ENCODE measurements at places on chromosomes 1 and 21.

DNA sequence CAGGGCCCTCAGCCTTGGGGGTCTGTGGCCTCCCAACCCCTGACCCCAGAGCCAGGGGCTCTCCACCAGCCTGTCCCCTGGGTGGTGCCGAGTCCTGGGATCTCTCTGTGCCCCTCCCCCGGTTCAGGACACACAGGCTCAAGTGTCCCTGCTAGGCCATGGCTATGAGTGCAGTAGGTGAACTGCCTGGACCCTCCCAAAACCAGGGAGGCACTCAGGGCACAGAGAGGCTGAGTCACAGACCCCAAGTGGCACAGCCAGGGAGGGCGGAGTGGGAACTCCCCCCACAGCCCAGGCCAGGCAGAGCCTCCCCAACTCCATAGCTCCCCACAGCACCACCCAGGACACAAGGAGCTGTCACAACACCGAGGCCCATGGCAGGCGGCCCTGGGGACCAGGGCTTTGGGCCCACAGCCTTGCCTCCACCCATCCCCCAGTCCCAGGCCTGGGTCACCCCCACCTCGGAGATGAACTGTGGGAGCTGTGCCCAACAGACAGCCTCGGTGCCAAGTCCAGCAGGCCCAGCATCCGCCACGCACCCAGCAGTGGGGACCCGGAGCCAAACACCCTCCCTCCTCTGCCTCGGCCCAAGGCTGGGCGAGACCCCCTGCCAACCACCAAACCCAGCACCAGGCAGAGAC is 3.2 kb downstream of the DVL1 start:
- no peak for DNase-seq

- DNase-seq: no peak
These were observed 9.8 kb downstream of the TNFRSF9 start for GRCh38 chr1:7930645-7931445.

DNA sequence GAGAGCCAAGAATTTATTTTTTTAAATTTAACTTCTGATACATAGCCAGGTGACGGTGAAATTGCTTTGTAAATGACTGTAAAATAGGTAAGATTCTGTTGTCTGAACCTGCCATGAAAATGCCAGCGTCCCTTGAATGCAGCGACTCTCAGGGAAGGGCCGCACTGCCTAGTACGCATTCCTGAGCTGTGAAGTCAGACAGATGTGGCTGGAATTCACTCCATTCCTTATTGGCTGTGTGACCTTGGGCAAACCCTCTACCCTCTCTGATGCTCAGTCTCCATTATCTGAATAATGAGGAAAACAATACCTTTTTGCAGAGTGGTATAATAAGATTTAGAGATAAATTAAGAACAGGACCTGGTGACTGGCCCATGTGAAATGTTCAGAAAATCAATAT is 167.1 kb upstream of the DAB1 start:
- DNase-seq: peak; percentile 17

DNA sequence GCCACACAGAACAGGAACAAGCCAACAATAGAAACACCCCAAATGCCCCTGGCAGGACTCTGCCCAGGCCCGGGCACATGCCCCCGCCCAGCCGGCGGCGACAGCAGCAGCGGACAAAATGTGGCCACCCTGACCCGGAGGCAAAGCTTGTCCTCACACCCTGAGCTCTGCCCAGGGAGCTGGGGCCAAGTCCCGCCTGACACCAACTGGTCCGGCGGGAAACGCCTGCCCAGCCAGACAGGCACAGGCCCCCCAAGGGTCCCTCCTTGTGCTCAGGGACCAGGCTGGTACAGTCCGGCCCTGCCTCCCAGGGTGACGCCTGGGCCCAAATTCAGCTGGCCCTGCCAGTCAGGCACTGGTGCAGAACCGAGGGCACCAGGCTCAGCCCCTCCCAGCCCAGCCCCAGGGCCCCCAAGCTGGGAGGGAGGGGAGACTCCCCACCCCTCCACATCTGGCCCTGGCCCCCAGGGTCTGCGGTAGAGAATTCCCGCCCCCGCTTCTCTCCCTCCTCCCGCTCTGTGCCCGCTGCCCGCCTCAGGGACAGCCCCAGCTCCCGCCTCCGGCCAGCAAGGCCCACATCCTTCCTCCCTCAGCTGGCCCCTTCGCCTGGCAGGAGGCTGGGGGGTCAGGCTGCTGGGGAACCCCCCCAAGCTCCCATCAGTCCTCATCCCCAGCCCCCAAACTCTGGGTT is 2.0 kb downstream of the AHDC1 start:
- no peak for DNase-seq

- peak; percentile 18 for DNase-seq
These were observed 11.3 kb downstream of the ARHGEF11 start for GRCh38 chr1:157034137-157034800.

DNA sequence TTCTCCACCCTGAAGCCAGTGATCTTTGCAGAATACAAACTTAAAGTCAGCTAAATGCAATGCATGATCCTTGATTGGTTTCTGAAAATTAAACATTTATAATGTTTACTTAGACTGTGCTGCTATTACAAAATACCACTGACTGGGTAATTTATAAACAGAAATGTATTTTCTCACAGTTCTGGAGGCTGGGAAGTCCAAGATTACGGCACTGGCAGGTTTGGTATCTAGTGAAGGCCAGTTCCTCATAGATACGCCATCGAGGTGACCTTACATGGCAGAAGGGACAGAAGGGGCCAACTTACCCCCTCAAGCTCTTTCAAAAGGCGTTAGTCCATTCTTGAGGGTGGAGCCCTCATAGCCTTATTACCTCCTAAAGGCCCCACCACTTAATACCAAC is 2.8 kb upstream of the BOLA1 start:
- DNase-seq: no peak

DNA sequence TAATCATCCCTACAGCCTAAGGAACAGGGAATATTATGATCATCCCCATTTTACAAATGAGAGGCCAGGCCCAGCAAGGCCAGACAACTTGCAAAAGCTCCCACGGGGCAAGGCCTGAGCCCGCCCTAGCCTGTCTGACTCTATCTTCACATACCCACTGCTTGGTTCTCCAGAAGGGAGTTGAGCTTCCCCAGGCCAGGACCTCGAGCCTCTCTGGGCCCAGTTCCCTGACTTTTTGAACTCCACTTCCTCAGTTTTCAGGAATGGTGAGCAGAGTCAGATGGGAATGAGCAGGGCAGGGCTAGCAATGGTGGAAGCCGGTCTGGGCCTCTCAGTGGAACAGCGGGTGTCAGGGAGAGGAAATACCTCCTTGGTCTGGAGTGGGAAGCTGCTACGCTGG is 39.3 kb downstream of the CACNA1S start:
- no peak for DNase-seq

GRCh38 chr1:114676115-114676514 is 6.3 kb upstream of the DENND2C start:
- DNase-seq: no peak

Measured in WTC11 (cell line).